ENCODE measurements at places on chromosomes 11 and 22.

DNA sequence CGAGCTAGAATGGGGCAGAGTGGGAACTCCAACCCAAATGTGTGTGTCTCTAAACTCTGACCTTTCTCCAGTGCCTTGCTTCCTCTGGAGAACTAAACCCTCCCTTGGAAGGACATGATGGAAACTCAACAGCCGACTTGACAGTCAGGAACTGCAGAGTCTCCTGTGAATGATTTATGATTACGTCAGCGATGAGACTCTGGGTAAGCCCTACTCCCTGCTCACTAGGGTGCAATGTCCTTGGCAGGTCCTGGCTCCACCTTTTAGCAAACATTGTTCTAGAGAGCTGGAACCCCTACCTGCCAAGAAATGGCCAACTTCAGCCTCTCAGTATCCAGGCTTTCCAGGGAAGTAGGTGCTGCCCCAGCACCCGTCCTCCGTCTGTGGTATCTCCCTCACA is 96.1 kb upstream of the CD82 start:
- DNase-seq: no peak

- DNase-seq: no peak
Measured at GRCh38 chr11:36116161-36116560, 172.3 kb downstream of the LDLRAD3 start.

DNA sequence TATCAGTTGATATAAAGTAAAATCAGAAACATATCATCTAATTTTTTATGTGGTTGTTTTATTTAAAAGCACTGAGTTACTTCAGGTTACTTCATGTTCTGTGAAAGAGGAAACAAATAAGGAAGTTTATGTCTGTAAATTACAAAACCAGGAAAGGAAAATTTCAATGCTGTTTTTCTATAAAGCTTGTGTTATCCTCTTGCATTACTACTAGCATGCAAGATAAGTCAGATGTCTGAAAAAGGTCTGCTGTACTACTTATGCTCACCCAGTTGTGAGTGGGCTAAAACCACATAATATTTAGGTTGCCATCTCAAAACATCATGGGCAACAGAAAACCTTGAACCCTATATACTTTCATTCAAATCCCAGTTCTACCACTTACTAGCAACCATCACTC is 121.5 kb downstream of the ATG16L2 start:
- DNase-seq: no peak

GRCh38 chr11:133133606-133134005 is 398.7 kb downstream of the OPCML start:
- no peak for DNase-seq

DNA sequence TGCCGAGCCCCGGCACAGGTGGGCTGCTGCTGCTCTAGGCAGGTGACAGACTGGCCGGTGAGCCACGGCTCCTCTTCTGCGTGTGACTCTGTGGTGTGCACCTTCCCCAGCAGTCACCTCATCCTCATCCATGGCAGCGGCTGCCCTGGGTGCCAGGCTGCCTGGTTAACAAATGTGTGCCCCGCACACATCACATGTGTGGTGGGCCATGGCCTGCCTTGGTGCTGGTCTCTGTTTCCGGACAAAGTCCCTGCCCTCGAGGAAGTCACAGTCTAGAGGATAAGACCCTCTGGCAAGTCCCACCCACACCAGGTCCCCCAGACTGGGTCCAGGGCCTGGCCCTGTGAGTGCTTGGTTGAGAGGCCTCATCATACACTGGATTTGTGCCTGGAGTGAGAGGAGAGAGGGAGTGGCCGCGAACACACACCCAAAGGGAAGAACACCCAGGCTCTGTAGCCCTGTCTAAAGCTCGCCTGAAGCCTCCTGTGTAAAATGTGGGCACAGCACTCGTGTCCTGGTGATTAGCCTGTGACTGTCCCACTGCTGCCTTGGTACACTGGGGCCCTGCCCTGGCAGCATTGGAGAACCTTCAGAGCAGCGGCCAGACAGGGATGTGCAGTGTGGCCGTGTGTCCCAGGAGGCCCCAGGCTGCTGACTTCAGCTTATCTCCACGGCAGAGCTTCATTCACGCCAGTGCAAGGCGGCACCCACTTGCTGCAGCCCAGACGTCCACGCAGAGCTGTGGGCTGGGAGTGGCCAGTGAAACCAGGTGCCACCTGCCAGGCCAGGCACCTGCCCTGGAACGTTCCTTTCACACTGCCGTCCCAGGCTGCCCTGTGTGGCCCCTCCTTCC is 269.9 kb downstream of the TBC1D22A start:
- no peak for DNase-seq

- DNase-seq: no peak
Measured at GRCh38 chr11:35526370-35526792, 965 bp upstream of the PAMR1 start.

DNA sequence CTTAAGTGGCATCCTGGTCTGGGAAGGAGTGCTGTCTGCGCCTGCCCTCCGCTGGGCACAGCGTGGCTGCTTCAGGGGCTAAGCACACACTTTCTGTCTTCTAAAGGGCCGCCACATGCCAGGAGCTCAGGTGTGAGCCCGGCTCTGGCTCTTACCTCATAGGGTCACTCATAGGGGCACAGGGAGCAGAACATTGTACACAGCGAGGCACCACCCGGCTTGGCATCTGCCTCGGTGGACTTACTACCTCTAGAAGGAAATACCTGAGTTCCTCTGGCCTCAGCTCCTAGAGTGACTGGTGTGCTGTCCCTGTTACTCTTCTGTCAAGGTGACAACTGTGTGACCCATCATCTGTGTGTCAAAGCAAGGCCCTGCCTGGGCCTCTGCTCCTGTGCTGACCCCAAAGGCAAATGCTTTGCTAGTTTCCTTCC is 13.4 kb downstream of the NEAT1 start:
- no peak for DNase-seq

DNA sequence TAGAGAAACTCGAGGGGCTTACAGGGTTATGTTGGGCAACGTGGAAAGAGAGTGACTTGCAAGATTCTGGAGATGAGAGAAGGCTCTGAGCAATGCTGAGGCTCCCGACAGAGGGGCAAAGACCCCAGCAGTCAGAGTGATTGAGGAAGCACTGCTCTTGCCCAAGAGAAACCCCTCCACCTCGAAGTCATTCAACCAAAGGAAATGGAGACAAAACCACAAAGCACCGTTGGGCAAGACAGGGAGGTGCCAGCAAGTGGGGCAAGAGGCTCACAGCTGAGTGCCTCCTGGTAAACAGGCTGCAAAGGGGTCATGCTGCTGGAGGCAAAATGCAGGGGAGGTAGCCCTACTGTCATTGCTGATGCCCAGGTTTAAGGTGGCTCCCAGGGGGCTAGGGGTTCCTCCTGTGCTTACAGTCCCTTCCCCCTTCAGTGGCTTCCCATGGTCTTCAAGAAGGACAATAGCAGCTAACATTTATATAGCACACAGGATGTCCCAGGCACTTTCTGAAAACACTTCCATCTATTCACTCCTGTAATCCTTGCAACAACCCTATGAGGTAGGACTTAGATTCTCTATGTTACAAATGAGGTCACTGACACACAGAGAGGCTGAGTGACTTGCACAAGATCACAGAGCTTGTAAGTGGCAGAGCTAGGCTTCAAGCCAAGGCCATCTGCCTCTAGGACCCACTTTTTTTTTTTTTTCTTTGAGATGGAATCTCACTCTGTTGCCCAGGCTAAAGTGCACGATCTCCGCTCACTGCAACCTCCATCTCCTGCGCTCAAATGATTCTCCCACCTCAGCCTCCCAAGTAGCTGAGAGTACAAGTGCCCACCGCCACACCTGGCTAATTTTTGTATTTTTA is 18.1 kb upstream of the MYH9 start:
- peak; percentile 72 for DNase-seq

- no peak for DNase-seq
Measured at GRCh38 chr11:74325649-74326645, 14.5 kb upstream of the P4HA3 start.

GRCh38 chr11:44424841-44425240 is 114.9 kb upstream of the ALX4 start:
- DNase-seq: no peak

- no peak for DNase-seq
Measured at GRCh38 chr11:134045799-134046635, 22.9 kb upstream of the JAM3 start.

- peak; percentile 25 for DNase-seq
Measured at GRCh38 chr22:33451866-33452469, 393.8 kb upstream of the SYN3 start.

GRCh38 chr11:30481330-30481729 is 104.8 kb downstream of the MPPED2 start:
- no peak for DNase-seq

DNA sequence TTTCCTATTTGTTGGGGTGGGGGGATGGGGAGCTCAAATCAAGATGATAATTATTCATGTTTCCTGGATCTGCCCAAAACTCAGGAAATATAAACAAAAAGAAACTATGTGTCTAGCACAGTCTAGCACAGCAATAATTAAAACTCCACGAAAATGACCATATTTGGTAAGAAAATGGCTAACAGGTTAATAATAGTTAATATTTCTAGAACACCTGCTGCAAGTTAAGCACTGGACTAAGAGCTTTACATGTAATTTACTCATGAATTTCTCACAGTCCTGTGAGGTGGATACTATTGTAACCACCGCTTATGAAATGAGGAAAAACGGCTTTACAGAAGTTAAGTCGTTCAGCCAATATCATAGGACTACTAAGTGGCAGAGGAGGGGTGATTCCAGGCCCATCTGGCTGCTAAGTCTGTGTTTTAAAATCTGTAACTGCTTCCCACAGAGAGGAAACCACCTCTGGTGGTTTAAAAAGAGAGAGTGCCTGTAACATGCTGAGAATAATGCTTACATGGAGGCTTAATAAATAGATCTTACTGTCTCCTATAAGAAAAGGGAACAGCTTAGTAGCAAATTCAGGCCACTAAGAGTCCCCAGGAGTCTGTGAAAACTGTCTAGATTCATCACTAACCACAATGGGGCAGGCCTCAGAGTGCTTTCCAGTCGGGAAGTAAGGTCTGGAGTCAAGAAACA is 11.0 kb upstream of the AMOTL1 start:
- DNase-seq: no peak

DNA sequence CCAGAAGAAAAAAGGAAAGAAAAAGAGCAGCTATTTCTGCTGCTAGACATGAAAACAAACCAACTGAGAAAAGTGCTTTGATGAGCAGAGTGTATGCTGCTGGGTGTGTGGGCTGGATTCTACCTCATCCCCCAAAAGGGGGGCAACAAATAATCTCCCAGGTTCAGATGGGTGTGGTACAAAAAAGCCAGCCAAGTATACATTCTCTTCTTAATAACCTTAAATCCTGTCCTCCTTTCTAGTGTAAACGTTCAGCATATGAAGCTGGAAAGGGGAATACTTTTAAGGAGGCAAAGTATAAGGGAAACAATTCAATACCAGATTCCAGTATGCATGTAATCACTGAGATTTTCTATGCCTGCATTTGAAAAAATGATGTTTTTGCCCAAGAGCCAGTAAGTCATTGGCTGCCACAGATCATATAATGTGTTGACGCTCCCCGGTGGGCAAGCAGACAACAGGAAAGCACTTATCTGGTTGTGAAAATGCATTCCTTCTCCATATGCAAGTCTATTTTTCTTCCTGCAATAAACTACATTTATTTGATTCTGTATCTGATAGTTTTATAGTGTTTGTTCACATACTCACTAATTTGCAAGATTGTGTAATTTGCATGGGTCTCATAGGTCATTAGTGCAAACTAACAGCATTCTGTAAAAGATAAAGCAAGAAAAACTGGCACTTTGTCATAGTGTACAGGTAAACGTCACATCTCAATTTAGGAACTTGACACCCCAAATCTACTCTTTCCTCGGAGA is 201.1 kb downstream of the CADM1 start:
- no peak for DNase-seq

GRCh38 chr11:116062129-116062489 is 557.9 kb upstream of the CADM1 start:
- no peak for DNase-seq

DNA sequence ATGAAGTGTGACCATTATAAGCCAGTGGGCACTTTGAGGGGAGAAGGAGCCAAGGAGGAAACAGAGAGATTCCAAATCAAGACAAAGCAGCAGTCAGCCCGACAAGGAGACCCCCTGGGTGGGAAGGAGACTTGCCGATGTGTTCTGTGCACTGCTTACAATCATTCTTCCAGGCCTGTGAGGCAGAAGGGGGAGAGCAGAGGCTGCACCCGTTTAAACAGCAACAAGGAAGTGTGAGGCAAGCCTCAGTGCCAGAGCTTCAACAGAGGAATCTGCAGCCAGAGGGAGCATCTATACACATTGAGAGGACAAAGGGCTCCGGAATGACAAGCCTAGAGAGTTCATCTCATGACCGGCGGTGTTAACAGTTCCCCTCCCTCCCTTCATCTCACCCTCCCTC is 121.1 kb downstream of the NXPE2 start:
- DNase-seq: no peak

GRCh38 chr11:6196396-6196795 is 2.6 kb upstream of the OR52W1 start:
- DNase-seq: no peak

DNA sequence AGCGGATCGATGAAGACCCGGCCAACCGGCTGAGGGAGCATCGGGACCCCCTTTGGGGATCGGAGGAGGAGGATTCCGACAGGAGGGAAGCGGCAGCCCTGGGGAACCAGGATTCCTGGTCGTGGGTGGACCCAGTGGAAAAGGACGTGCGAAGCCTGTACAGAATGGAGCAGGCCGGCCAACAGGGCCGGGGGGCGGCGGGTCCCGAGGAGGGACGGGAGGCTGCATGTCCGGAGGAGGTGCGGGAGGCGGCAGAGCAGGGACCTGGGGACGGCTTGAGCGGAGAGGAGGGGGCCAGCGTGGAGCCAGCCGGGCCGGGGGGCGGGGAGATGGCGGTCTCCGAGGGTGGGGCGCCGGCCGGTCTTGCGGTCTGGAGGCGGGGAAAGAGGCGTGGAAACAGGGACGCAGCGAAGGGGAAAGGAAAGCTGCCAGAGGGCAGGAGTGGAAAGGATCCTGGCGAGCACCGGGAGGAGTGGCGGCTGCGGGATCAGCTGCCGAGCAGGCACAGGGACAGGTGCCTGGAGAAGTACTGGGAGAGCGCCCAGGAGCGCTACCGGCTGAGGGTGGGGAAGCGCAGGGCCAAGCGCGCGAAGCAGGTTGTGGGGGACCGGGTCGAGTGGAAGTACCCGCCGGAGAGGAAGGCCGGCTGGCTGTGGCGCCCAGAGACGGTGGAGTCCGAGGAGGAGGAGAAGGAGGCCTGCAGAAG is at the start of gene ANO5:
Gene ANO5 (plus strand): TSS at position 444 of the 706 bp plus-strand sequence. CDS start 408 bp downstream, outside the sequence.
- peak; percentile 48 for DNase-seq

DNA sequence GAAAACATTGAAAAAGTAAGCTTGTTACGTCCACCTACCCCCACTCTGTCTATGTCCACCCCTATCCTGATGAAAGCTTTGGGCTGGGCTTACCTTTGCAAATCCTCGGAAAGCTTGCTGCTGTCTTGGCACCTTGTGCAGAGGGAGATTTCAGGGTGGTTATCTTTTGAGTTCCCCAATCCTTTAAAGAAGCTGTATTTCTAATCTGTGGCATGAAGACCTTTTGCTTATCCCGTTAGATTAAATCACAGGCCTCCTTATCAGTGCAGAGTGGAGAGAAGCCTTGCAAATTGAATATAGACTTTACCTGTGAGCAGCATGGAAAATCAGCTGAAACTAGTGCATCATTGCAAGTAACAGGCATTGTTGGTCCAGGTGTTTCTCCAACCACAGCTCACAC is 580.6 kb upstream of the ANO5 start:
- no peak for DNase-seq
